ENCODE measurements at places on chromosomes 5 and 9. TPM values are rescaled to one million over a fixed set of nuclear protein-coding genes. Genes with fewer than 3 reads are reported as not detected.

TMEM252 gene
- total RNA-seq: not detected

- H3K27me3 ChIP-seq: no peaks in the 10 kb centered on the region
- H3K36me3 ChIP-seq: no peaks in the 10 kb centered on the region
- no peak for DNase-seq
These were observed 564.9 kb downstream of the SEMA5A start for GRCh38 chr5:8981016-8981415.

DNA sequence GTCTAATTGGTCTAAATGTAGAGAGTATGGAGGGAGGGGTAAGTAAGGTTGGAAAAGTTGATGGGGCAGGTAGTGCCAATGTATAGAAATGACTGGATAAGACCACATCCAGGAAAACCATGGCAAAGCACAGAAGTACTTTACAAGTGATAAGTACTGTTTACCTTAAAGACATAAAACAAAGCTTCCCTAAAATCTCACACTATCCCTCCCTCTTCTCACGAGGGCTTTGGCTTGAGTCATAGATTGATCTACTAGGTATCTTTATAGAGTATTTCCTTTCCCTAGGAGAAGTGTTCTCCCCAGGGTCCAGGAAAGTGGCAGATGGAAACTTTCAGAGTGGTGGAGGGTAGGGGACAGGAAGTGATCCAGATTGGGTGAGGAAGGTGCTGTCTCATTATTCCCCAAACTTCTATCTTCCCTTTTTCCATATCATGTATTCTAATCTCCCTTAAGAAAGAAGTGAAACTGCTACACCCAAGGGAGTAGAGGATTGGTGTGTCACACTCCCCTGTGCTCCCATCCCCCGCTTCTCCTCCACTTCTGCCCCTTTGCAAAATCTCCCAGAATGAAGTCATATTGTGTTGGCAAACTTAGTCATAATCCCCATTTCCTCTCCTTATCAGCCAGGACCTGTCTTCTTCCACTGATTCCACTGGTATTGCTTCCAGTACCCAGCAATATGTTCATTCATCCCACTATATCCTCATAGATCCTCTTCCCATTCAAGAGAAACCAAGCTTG is 14.6 kb downstream of the IL33 start:
- H3K27ac ChIP-seq: no peak overlapping the region
- no peak overlapping the region for H3K4me3 ChIP-seq

GRCh38 chr9:109401169-109401989 is 80.5 kb upstream of the EPB41L4B start:
- peaks cover 12% of the 10 kb centered on the region for H3K4me1 ChIP-seq
- H3K36me3 ChIP-seq: no peaks in the 10 kb centered on the region
- no peak overlapping the region for H3K27ac ChIP-seq
- DNase-seq: peak; percentile 86

Data from WTC11 (cell line).